Epithelial cell of proximal tubule (primary cell): ENCODE measurements at places on chromosomes 5 and 9. TPM values are rescaled to one million over a fixed set of nuclear protein-coding genes. Genes with fewer than 3 reads are reported as not detected.

Gene NUP155
- total RNA-seq, result 28.4 and 40.3 TPM in 2 replicates

Gene RANBP17
- total RNA-seq, result 3.3 and 15.0 TPM in 2 replicates

Gene PCDHGC5
- total RNA-seq, result 0.06 TPM in 1 of 2 replicates, not detected in the other

Gene IL3
- not detected in 2 replicates for total RNA-seq

Gene PARP8
- total RNA-seq, result 5.2 and 8.8 TPM in 2 replicates

Gene SH3TC2
- 2.3 and 2.7 TPM in 2 replicates for total RNA-seq

Gene ACTBL2
- total RNA-seq, result 2.2 and 2.3 TPM in 2 replicates

Gene GABRA1
- total RNA-seq, result not detected in 2 replicates

Gene PCDHGA10
- total RNA-seq, result 0.58 and 1.9 TPM in 2 replicates

GRCh38 chr9:82034956-82035731, 46.6 kb downstream of the SPATA31D1 start:
- no peak for DNase-seq

DNA sequence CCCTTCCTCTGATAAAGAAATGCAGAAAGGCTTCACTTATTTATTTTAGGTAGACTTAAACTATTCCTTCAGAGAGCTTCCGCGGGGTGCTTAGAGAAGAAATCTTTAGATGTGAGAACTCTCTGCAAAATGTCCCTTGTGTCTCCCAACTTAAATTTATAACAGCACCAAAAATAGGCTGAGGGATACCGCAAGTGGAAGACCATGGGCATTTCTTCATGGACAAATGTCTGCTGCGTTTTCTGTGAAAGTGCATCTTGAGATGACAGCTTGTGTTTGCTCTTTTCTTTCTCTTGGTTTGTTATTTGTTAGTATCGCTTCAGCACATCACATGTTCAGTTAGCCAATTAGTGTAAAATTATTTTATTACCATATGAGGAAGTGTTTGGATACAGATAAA, 15.3 kb upstream of the GRIN3A start:
- DNase-seq, result no peak
